ENCODE measurements at places on chromosomes 5 and 9. TPM values are rescaled to one million over a fixed set of nuclear protein-coding genes. Genes with fewer than 3 reads are reported as not detected.

GRCh38 chr9:136713550-136713949 lies 1.2 kb downstream of the DIPK1B start:
- DNase-seq: no peak

The GFI1B gene
- not detected for total RNA-seq

The PDZD2 gene
- total RNA-seq: 0.42 TPM

The GABRP gene
- total RNA-seq: not detected

The RNF183 gene
- not detected for total RNA-seq

The IL9 gene
- total RNA-seq: not detected
